ENCODE measurements at places on chromosomes 4 and X.

- peak overlapping the region; percentile 80 for H3K4me3 ChIP-seq
- H3K27me3 ChIP-seq: no peaks in the 10 kb centered on the region
- peaks cover 19% of the 10 kb centered on the region for H3K4me1 ChIP-seq
- peaks cover 15% of the 10 kb centered on the region for H3K36me3 ChIP-seq
- H3K27ac ChIP-seq: no peak overlapping the region
Observed at GRCh38 chr4:108166038-108166437, 2.7 kb downstream of the LEF1 start.

- no peaks in the 10 kb centered on the region for H3K36me3 ChIP-seq
- H3K27me3 ChIP-seq: no peaks in the 10 kb centered on the region
- DNase-seq: no peak
- no peak overlapping the region for H3K27ac ChIP-seq
Observed at GRCh38 chrX:66020631-66021334, 19.1 kb downstream of the VSIG4 start.

DNA sequence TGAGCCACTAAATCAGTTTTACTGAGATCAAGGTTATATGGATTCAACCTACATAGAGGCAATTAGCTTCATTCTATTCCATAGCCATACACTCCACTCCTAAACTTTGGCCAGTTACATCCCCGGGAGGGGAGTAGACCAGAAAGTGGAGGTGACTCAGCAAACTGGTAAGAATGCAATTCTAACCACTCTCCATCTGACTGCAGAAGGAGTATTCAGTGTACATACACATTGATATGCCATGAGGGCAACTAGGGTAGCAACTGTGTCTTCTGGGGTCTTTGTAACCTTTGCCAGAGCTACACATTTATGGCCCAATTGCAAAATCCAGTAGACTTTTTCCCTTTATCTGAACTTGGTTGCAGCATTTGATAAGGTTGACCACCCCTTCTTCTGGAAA, 7.6 kb downstream of the SLC25A43 start:
- H3K4me1 ChIP-seq: no peaks in the 10 kb centered on the region
- no peaks in the 10 kb centered on the region for H3K36me3 ChIP-seq
- no peaks in the 10 kb centered on the region for H3K27me3 ChIP-seq
- no peak overlapping the region for H3K27ac ChIP-seq
- no peak for DNase-seq

DNA sequence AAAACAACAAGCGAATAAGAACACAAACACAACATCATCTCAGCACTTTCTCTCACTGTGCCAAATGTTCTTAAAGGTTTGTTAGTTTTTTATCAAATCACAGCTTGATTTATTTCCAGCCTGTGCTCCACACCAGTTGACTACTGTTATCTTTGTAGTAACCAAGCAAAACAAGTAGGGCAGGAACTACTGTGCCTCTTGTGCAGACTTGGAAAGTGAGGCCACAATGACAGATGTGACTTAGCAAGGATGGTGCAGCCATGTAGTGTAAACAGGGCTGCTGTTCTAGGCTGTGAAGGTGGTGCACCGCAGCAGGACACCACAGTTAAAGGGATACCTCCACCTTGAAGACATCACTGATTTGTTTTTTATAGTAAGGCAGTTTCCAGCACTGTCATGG, 170.0 kb downstream of the IL1RAPL1 start:
- H3K27me3 ChIP-seq: no peaks in the 10 kb centered on the region
- H3K27ac ChIP-seq: no peak overlapping the region
- H3K4me1 ChIP-seq: no peaks in the 10 kb centered on the region
- H3K4me3 ChIP-seq: no peak overlapping the region
- no peaks in the 10 kb centered on the region for H3K36me3 ChIP-seq
- DNase-seq: no peak

DNA sequence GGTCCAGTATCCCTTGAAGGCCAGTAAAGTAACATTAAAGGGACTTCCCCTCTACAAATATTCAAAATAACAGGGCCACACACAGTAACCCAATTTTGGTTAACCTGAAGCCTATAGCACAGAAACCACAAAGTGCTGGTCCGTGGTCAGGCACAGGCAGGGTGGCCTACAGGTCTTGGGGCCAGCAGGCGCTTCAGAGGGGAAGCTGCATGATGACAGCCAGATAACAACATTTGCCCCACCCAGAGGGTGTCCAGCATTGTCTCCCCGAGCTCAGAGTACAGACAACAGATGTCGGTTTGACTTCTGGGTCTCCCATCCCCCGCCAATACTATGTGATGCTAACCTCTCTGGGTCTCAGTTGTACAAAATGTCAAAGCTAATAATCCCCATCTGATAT, 51.1 kb downstream of the SH3KBP1 start:
- H3K36me3 ChIP-seq: no peaks in the 10 kb centered on the region
- H3K27me3 ChIP-seq: no peaks in the 10 kb centered on the region
- no peak for DNase-seq
- H3K4me3 ChIP-seq: no peak overlapping the region
- peaks cover 2% of the 10 kb centered on the region for H3K4me1 ChIP-seq
- H3K27ac ChIP-seq: no peak overlapping the region

DNA sequence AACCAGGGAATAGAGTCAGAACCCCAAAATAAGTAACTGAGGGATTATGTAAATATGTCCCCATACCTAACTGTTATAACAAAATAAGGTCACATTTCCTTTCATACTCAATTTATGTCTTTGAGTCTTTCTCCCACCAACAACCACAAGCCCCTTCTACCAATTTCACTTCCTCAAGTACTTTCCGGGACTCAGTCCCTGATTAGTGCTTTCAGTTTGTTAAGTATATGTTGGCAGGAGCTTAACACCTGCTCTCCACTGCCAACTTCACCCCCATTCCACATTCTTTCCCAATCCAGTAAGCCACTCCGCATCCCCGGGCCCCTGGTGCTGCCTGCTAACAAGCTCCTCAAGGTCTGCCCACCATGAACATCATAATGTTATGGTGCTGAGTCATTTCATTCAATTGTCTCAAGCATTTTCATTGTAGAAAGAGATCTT, 71.3 kb upstream of the SPRY1 start:
- DNase-seq: no peak
- no peak overlapping the region for H3K27ac ChIP-seq
- no peaks in the 10 kb centered on the region for H3K27me3 ChIP-seq
- peaks cover 7% of the 10 kb centered on the region for H3K4me1 ChIP-seq

DNA sequence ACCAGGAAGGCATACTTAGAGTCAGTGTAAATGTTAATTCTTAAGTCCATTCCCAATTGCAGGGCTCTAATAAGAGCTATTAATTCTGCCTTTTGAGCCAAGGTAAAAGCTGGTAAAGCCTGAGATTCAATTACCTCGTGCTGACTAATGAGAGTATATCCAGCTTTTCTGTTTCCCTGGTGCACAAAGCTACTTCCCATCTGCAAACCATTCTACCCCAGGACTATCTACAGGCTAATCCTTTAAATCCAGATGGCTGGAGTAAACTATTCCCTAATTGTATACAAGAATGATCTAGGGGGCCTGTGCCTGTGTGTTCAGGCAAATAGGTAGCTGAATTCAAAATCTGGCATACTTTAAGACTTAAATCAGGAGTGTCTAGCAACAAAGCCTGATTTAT, 365.0 kb downstream of the GPM6A start:
- H3K4me1 ChIP-seq: no peaks in the 10 kb centered on the region
- H3K4me3 ChIP-seq: no peak overlapping the region
- peak; percentile 8 for DNase-seq
- no peak overlapping the region for H3K27ac ChIP-seq

DNA sequence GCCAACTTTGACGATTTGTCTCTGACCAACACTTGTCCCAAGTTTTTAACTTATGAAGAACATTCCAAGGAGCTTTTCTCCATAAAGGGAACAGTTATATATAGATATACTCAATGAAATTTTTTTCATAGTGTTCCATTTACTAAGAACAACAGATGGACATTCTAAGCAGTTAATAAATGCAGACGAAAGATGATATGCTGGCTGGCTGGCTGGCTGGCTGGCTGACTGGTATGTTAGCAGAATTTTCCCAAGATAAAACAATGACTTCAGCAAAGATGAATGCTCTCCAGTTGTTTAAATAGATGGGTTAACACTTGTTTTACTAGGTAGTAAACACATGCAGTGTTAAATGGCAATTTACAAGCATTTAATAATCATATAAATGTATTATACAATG, 62.2 kb downstream of the SPANXN3 start:
- no peaks in the 10 kb centered on the region for H3K36me3 ChIP-seq
- no peak for DNase-seq
- H3K27me3 ChIP-seq: no peaks in the 10 kb centered on the region
- no peaks in the 10 kb centered on the region for H3K4me1 ChIP-seq
- H3K27ac ChIP-seq: no peak overlapping the region

DNA sequence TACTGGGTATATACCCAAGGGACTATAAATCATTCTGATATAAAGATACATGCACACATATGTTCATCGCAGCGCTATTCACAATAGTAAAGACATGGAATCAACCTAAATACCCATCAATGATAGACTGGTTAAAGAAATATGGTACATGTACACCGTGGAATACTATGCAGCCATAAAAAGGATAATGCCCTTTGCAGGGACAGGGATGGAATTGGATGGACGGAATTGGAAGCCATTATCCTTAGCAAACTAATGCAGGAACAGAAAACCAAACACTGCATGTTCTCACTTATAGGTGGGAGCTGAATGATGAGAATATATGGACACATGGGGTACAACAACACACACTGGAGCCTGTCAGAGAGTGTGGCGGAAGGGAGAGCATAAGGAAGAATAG, 55.9 kb downstream of the DCK start:
- no peaks in the 10 kb centered on the region for H3K27me3 ChIP-seq
- no peak overlapping the region for H3K4me3 ChIP-seq
- no peak overlapping the region for H3K27ac ChIP-seq
- H3K4me1 ChIP-seq: no peaks in the 10 kb centered on the region
- no peaks in the 10 kb centered on the region for H3K36me3 ChIP-seq
- DNase-seq: no peak

DNA sequence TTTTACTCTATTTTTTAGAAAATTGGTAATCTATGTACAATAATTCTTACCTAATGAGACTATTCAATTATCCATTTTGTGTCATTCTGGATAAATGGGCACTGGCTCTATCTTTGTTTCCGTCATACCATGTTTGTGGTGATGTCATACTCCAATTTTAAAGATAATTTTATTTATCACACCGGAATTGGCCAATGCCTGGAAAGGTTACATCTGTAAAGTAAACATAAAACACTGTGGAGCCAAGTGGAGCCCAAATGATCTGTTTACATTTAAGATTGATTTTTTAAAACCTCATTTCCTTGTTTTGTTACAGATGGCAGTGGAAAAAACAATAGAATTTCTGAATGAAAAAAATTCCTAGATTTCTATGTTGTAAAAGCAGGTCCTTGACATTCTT, 120.2 kb upstream of the GPRIN3 start:
- H3K4me1 ChIP-seq: no peaks in the 10 kb centered on the region
- H3K4me3 ChIP-seq: no peak overlapping the region
- no peaks in the 10 kb centered on the region for H3K36me3 ChIP-seq
- no peak for DNase-seq
- no peak overlapping the region for H3K27ac ChIP-seq

Data from neuronal stem cell (in vitro differentiated cells).